ENCODE measurements at places on chromosomes 3 and 15. TPM values are rescaled to one million over a fixed set of nuclear protein-coding genes. Genes with fewer than 3 reads are reported as not detected.

CEMIP gene
- 0.33 TPM for total RNA-seq

- H3K27me3 ChIP-seq, result no peaks in the 10 kb centered on the region
- DNase-seq, result no peak
- no peak overlapping the region for H3K27ac ChIP-seq
- H3K36me3 ChIP-seq, result no peaks in the 10 kb centered on the region
- H3K4me3 ChIP-seq, result no peak overlapping the region
Measured at GRCh38 chr15:78059110-78059839, 18.2 kb downstream of the TBC1D2B start.

DNA sequence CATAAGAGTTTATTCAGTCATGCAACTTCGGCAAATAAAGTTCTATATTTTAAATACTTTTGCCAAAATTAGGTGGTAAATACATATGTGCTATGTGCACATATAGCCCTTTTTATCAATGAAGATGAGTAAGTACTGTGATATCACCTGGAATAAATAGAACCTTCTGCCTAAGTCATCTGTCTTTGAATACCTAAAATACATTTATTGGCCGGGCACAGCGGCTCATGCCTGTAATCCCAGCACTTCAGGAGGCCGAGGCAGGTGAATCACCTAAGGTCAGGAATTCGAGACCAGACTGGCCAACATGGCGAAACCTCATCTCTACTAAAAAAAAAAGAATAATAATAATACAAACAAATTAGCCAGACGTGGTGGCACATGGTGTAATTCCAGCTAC lies 73.8 kb upstream of the FLNB start:
- no peak overlapping the region for H3K4me3 ChIP-seq
- DNase-seq, result no peak
- peaks cover 2% of the 10 kb centered on the region for H3K36me3 ChIP-seq
- H3K27ac ChIP-seq, result no peak overlapping the region

GRCh38 chr3:34568766-34569165 lies 770.3 kb downstream of the PDCD6IP start:
- no peaks in the 10 kb centered on the region for H3K36me3 ChIP-seq
- no peak for DNase-seq
- H3K4me1 ChIP-seq, result no peaks in the 10 kb centered on the region
- no peak overlapping the region for H3K4me3 ChIP-seq

GRCh38 chr3:40456279-40456939 lies 730 bp upstream of the RPL14 start:
- H3K36me3 ChIP-seq, result peaks cover 15% of the 10 kb centered on the region
- DNase-seq, result no peak
- H3K4me1 ChIP-seq, result peaks cover 45% of the 10 kb centered on the region
- peak overlapping the region; percentile 92 for H3K4me3 ChIP-seq

DNA sequence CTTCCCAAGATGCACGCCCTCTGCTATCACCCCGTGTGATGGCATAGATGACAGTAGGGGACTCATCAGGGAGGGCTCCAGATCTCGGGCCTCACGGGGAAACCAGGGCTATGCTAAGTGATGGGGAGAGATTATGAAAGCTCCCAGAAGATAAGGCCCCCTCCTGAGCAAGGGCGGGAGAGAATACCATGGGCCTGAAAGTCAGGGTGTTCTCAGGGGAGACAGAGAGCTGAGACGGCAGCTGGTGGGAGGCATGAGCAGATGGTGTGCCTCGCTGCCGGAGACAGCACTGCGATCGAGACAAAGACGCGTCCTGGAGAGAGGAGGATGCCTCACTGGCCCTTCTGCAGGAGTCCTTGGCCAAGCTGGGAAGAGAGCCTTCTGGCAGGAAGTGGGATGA lies 106.5 kb upstream of the ADPGK start:
- H3K4me3 ChIP-seq, result no peak overlapping the region
- H3K36me3 ChIP-seq, result no peaks in the 10 kb centered on the region
- DNase-seq, result no peak
- no peak overlapping the region for H3K27ac ChIP-seq
- no peaks in the 10 kb centered on the region for H3K4me1 ChIP-seq

DNA sequence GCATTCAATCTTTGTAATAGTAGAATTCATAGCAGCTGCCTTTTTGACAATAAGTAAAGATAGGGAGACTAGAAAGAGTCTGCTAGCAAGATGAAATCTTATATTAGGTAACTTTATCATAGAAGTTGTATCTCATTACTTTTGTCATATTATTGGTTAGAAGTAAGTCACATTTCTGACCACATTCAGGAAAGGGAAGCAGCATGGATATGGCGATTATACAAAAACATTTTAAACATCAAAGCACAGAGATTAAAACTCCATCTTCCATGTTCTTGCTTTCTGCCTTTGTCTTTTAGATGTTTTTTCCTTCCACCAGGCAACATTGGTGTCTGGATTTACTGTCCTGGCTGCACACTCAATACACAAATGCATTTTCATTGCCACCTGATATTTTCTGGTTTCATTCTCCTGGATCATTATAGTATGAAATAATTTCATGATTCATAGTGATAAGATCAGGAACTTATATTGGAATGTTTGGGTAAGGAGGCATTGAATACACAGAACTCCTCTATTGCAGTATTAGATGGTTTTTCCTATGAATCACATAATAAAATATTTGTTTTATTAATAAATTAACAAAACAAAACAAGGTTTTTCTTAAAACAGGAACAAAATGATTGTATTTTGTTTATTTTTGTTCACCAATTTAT lies 1460.3 kb upstream of the CADM2 start:
- no peak for DNase-seq
- no peak overlapping the region for H3K27ac ChIP-seq
- H3K27me3 ChIP-seq, result no peaks in the 10 kb centered on the region

HHATL gene
- not detected for total RNA-seq

DNA sequence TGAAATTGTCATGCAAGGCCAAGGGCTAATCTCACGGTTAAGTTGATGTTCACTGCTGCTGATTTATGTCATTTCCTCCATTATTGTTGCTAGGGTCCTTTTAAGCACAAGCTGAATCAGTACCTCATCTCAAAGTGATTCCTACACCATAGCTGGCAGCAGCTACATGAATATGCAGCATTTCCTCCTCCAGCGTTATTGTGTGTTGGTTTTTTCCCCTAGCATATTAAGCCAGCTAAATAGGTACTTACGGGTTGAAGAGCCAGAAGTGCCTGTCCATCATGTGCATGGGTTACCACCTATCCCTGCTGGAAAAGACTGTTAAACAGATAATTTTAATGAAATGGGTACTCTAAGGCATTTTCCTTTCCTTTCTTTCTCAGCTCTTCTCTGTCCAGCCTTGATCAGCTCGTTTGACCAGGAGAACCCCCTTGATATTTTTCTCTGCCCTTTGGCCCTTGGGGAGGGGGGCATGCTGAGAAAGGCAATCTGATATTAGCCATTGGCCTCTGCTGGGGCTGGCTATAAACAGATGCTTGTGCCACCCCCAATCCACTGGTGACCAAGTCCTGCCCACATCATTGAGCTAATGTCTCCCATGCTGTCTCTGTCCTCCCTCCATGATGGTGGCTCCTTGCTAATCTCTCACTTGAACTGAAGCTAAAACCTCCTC lies 115.6 kb upstream of the PLXNA1 start:
- H3K27me3 ChIP-seq, result no peaks in the 10 kb centered on the region
- H3K4me1 ChIP-seq, result no peaks in the 10 kb centered on the region
- no peak for DNase-seq
- H3K4me3 ChIP-seq, result no peak overlapping the region
- peak overlapping the region; percentile 12 for H3K27ac ChIP-seq
- H3K36me3 ChIP-seq, result peaks cover 7% of the 10 kb centered on the region

LIPC gene
- not detected for total RNA-seq

- peak overlapping the region; percentile 93 for H3K4me3 ChIP-seq
- H3K36me3 ChIP-seq, result peaks cover 4% of the 10 kb centered on the region
- no peak for DNase-seq
- peak overlapping the region; percentile 97 for H3K27ac ChIP-seq
- peaks cover 59% of the 10 kb centered on the region for H3K4me1 ChIP-seq
Measured at GRCh38 chr15:90264671-90265070, 801 bp upstream of the NGRN start.

DNA sequence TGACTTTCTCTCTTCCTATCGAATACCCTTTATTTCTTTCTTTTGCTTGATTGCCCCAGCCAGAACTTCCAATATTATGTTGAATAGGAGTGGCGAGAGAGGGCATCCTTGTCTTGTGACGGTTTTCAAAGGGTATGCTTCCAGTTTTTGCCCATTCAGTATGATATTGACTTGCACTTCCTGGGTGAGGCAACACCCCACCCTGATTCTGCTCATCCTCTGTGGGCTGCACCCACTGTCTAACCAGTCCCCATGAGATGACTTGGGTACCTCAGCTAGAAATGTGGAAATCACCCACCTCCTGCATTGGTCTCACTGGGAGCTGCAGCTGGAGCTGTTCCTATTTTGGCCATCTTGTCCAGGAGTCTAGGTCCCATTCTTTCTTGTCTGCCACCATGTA lies 44.8 kb upstream of the KCNH8 start:
- peak overlapping the region; percentile 92 for H3K4me3 ChIP-seq
- H3K27ac ChIP-seq, result peak overlapping the region; percentile 83
- DNase-seq, result no peak
- peaks cover 2% of the 10 kb centered on the region for H3K36me3 ChIP-seq
- H3K27me3 ChIP-seq, result no peaks in the 10 kb centered on the region

GRCh38 chr3:5165698-5166097 lies 21.8 kb upstream of the EDEM1 start:
- no peak overlapping the region for H3K4me3 ChIP-seq
- H3K27me3 ChIP-seq, result no peaks in the 10 kb centered on the region
- no peak for DNase-seq
- no peak overlapping the region for H3K27ac ChIP-seq
- peaks cover 20% of the 10 kb centered on the region for H3K4me1 ChIP-seq

Data from neural crest cell (in vitro differentiated cells).